ENCODE measurements at places on chromosomes 3 and 15.

DNA sequence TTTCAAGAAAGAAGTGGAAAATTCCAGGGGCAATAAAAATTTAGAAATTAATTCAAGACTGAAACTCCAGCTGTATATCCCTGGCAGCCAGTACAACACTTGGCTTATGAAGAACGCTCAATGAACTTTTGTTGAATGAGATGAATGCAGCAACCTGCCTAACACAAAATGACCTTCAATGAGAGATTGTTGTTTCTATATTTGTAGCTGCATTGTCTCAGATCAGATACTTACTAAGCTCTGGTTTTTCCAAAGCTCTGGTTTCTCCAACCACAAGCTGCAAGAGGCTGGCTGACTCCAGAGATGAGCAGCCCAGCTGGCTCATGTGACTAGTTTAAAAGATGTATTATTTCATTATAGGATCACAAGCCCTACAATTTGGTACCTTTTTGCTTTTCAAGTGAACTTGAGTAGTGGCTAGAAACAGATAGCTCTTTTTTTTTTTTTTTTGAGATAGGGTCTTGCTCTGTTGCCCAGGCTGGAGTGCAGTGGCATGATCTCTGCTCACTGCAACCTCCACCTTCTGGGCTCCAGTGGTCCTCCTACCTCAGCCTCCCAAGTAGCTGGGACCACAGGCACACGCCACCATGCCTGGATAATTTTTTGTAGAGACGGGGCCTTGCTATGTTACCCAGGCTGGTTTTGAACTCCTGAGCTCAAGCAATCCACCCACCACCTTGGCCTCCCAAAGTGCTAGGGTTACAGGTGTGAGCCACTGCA lies 57.4 kb downstream of the UMPS start:
- peak; percentile 83 for DNase-seq

DNA sequence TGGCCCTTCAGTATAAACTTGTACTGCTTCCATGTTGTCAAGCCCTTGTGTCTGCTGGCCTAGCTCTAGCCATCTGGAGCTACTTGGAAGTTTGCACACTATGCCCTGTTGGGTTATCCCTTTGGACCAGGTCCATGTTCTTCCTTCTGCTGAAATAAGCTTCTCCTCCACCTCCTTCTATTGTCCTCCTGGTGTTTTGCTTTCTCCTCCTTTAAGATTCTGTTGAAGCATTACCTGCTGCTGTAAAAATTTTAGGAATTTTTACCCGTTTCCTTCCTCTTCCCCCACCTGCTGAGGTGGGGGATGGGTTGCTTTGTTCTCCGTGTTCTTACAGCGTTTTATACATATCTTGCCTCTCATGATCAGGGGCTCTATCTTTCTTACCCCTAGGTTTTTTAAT lies 51.7 kb downstream of the SH3GL3 start:
- DNase-seq: no peak

GRCh38 chr3:72982609-72983366 lies 13.8 kb upstream of the PPP4R2 start:
- DNase-seq: no peak

DNA sequence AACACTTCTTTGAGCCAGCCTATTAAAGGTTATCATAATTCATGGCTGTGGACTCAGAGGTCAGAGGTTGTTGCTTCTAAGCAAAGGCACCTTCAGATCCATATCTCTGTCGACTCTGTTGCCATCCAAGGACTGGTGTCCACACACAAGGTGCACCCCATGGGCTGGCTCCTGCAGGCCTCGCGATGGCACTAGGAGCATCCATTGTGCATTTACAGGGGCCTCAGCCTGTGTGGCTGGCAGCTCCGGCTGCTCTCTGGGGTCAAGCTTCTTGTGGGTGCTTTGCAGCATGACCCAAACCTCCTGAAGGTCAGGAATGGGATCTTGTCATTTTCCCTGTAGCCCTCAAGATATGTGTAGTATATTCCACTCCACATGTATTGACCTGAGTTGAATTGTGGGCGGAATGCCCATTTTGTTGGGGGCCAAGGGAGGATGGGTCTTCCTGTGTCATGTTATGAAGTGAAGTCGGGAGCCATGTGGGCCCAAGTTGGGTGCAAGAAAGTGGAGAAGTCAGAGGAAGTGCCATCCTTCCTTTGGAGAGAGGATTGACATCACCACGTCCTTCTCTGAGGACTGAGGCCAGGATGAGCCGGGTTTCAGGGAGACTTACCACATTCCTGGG lies 43.9 kb downstream of the CHDH start:
- no peak for DNase-seq

DNA sequence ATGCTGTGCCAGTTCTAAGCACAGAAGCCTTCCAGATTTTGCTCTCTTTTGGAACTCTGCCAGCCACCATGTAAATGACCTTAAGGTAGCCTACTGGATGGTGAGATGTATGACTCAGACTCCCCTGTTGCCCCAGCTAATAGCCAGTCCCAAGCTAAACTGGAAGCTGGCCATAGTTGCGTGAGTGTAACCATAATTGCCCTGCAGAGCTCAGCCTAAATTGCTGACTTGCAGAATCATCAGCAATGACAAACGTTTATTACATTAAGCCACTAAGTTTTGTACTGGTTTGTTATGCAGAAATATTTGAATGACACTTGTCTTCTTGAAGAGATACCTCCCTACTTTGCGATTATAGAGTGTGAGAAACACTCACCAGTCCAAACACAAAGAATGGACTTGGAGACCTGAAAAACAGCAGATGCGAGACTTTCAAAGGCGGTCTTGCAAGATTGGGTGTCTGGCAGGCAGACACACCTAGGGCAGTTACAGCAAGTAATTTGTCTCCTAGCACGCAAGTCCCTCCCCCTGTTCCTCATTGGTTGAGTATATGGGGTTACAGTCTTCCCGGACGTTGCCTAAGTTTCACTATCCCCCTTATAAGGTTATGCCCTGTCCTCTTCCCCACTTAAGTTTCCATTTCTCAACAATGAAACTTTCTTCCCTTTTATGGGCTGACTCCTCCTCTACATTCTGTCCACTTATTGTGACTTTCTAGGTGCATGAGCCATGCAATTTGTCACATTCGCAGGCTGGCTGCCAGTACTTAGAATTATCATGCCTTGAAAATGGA lies 83.6 kb upstream of the XCR1 start:
- peak; percentile 74 for DNase-seq

GRCh38 chr15:90868261-90868689 lies at the start of gene FURIN:
Gene FURIN (plus strand): TSS chr15:90868588. CDS start chr15:90875741, 7,153 bp downstream.
- DNase-seq: peak; percentile 50

GRCh38 chr3:49868862-49869466 lies 742 bp downstream of the CAMKV start:
- DNase-seq: no peak

DNA sequence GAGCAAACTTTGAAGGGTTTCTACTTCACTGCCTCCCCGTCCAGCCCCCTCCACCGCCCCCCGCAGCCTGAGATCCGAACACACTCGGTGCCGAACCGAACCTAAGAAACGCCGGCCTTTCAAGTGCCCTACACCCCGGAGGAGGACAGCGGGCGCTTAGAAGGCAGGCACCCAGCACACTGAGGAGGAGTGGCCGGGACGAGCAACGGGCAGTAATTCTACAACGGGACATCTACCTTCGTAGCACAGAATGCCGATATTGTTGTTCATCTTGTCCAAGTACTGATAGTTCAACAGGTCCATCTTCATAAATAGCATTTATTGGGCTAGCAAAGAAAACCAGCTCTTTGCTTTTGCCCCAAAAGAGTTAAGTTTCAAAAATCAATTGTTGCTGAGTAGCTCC lies 513 bp downstream of the VGLL4 start:
- peak; percentile 65 for DNase-seq

DNA sequence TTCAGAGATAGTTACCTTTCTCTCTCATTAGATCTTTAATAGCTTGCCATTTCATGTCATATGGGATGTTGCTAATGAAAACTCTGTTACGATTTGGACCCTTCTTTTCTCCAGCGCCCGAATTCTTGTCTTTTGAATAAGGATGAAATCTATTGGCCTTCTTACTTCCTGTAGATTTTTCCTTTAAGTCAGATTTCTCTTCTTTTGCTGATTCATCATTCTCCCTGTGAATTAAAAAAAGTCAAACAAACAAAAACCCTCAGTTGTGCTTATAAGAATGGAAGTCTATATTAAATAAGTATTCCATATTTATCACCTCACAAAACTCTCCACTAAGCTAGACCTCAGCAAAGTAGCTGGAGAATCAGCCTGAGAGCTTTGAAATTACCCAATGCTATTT lies 9.5 kb downstream of the MYEF2 start:
- no peak for DNase-seq

DNA sequence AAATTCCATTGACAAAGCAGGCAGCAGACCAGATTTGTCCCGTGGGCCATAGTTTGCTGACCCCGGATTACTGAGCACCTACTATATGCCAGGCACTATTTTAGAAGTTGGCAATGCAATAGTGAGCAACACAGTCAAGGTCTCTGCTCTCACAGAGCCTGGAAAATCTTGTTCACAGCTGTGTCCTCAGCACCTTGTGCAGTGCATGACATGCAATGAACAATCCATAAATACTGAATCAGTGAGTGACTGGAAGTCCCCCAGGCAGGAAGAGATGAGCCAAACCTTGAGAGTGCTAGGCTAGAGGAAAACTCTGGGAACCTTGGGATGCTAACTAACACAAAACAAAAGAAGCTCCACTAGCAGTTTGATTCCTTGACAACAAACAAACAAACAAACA lies 14.4 kb downstream of the TM4SF1 start:
- no peak for DNase-seq

- no peak for DNase-seq
Observed at GRCh38 chr3:188431553-188431952, 277.6 kb downstream of the LPP start.

DNA sequence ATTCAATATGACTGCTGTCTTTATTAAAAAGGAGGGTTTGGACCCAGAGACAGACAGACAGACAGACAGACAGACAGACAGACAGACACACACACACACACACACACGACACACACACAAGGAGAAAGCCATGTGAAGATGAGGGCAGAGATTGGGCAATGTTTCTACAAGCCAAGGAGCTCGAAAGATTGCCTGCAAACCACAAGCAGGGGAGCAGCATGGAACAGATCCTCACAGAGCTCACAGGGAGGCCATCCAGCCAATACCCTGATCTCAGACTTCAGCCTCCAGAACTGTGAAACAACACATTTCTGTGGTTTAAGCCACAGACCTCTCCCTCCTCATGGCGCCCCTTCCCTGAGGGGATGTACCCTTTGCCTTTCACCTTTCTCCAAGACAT lies 35.8 kb upstream of the ABHD2 start:
- peak; percentile 74 for DNase-seq

DNA sequence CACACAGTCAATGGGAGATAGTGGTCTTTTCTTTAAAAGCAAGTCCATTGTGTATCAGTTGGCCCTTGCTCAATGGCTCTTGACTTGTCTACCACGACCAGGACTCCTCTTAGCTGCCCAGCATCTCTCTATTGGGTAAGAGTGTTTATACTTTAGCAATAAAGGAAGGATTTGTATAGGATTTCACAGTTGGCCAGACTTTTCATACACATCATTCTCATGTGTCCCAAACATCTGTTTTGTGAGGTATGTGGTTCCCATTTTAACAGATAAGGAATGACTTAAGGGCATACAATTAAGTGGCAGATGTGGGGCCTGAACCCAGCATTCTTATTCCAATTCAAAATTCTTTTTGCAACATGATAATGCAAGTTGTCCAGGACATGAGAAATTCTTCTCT lies 191.5 kb downstream of the CHST2 start:
- no peak for DNase-seq

GRCh38 chr3:177491296-177492032 lies 294.2 kb upstream of the TBL1XR1 start:
- DNase-seq: peak; percentile 72

- peak; percentile 84 for DNase-seq
Observed at GRCh38 chr15:75620058-75620820, 5.3 kb downstream of the SNUPN start.

DNA sequence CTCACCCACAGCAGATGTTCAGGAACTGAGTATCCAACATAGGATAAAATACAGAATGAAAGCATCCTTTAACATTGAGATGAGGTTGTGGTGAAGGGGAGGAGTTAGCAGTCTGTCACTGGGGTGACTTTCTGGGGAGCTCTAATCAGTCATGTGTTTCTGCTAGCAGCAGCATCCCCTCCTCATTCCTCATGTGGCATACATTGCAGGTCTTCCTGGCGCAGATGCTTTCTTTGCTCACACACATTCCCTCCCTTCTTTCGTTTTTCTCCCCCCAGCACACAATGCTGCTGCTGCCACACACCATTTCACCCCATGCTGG lies 135.0 kb downstream of the CACNA1D start:
- no peak for DNase-seq

DNA sequence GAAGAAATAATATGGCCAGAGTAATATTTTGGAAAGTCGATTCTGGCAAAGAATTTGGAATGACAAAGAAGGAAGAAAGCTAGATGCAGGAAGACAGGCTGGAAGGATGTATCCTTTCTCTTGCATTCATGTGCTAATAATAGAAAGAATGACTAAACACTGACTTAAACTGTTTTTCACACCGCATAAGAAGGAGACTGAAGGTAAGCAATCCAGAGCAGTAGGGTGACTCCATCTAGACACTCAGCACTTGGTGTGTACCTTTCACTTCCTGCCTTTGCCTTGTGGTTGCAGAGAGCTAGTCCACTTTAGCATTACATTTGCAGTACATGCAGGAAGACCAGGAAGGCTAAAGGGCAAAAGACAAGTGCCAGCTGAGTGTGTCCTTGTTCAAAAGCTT lies 234.6 kb downstream of the RBMS3 start:
- DNase-seq: peak; percentile 32

DNA sequence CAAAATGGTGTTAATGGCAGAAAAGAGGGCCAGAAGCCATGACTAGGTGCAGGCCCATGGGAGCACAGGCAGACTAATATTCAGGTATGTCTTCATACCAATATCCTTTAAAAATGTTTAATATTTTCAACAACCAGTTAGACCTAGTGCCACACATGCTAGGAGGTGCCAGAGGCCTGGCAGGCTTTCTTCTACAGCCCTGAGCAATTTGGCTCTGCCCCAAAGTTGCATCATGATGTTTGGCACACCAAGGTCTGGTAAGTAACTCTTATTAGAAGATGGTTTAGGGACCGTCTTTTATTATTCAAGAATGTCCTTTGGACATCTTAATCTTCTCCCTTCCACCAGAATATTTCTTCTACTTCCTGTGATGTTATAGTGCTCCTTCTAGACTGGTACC lies 34.8 kb downstream of the MITF start:
- DNase-seq: no peak

GRCh38 chr15:42121021-42121420 lies 26.7 kb upstream of the PLA2G4D start:
- DNase-seq: no peak
